ENCODE measurements at places on chromosomes 13 and 19.

DNA sequence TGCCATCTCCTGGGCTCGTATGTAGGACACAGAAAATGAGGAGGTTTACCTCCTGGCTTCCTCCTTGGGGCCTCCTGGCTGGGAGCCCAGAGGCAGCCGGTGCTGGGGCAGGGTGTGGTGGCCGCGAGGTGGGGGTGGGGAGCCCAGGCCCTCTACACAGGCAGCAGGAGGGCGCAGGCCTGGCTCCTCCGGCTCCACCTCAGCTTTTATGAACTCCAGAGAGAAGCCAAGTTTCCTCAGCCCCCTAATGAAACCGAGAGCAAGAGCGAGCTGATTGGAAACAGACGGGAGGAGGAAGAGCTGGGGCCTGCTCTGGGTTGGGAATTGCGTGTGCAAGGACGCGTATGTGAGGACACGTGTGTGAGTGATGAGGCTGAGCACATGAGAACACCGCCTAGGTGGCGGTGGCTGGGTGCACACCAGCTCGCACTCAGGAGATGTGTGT, 23.1 kb downstream of the LYL1 start:
- DNase-seq: no peak

DNA sequence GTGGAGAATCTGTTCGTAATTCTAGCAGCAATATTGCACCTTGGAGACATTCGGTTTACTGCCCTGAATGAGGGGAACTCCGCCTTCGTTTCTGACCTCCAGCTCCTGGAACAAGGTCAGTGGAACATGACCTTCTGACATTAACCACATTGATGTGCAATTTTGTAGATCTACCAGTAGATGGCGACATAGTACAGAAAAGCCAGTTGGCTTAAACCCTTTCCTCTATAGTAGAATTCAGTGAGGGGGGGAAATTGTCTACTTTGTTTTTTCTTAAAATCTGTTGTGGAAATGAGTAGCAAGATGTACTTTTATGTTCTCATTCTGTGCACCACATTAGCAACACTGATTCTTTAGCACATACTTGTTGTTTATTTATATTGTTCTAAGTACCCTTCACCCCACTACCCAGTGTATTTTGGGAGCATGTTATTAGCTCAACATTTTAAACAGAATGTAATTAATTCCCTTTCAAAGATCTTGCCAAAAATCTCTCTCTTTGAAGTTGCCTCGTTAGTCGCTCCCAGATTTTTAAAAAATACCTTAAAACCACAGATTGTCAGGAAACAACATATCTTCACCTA, 332.2 kb downstream of the MYO16 start:
- no peak for DNase-seq

DNA sequence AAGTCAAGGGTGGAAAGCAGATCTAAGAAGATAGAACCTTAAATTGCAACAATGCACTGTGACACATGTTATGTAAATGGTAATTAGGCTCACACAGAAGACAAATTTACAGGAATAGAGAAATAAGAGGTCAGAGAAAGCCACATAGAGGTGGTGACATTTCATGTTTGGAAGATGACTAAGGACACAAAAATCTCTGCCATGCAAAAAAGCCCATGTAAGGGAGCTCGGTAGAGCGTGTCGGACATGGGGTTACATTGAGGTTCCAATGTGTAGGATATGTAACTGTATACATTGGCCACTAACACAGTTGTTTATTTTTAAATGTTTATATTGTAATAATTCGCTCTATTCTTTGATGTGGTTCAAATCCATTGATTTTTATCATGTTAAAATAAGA, 33.7 kb downstream of the SUGT1 start:
- no peak for DNase-seq

DNA sequence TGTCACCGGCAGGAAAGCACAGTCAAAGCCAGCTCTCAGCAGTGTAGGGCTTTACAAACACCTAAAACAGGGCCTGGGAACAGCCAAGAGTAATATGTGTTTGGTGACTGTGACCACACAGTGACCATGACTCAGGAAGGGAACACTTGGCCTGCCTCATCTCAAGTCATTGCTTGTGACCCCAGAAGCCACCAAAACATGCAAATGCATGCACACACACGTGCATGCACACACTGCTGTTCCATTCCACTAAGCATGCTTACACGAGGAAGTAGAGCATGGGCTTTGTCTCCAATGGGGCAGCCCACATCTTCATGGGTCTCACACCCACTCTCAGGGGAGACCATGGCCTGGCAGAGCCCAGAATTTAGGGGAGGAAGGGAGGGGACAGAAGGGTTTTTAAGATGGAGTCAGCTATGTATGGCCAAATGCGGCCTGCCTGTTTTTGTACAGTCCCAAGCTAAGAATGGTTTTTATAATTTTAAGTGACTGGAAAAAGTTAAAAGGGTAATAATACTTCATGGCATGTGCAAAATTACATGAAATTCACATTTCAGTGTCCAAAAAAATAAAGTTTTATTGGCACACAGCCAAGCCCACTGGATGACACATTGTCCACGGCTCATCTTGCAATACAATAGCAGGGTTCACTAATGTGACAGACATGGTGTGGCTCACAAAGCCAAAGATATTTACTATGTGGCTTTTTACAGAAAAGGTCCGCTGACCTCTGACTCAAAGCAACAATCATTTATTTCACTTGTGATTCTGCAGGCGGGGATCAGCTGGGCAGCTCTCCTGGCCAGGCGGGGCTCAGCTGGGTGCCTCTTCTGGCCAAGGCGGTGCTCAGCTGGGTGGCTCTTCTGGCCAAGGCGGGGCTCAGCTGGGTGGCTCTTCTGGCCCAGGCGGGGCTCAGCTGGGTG, 17.3 kb downstream of the ZFR2 start:
- DNase-seq: no peak

DNA sequence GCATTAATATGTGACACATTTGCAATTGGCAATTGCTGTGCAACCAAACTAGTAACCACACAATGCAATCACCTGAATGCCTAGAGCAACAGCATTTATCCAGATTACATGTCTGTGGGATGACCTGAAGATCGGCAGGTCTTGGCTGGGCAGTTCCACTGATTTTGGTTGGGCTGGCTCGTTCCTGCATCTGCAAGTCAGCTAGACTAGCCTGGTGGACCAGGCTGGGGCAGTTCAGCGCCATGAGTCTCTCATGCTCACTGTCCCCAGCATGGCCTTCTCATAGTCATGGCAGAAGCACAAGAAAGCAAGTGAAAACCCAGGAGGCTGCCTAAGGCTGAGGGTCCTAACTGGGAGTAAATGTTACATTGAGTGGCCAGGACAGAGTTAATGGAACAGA, 229.1 kb upstream of the TSHZ3 start:
- no peak for DNase-seq

- DNase-seq: no peak
Observed at GRCh38 chr13:71797517-71797916, 69.5 kb downstream of the DACH1 start.

- DNase-seq: no peak
Observed at GRCh38 chr19:17135001-17135853, 59.6 kb downstream of the MYO9B start.

- DNase-seq: no peak
Observed at GRCh38 chr13:102680842-102681740, 13.8 kb downstream of the METTL21C start.

GRCh38 chr13:97339988-97340749, 93.8 kb upstream of the RAP2A start:
- DNase-seq: no peak

DNA sequence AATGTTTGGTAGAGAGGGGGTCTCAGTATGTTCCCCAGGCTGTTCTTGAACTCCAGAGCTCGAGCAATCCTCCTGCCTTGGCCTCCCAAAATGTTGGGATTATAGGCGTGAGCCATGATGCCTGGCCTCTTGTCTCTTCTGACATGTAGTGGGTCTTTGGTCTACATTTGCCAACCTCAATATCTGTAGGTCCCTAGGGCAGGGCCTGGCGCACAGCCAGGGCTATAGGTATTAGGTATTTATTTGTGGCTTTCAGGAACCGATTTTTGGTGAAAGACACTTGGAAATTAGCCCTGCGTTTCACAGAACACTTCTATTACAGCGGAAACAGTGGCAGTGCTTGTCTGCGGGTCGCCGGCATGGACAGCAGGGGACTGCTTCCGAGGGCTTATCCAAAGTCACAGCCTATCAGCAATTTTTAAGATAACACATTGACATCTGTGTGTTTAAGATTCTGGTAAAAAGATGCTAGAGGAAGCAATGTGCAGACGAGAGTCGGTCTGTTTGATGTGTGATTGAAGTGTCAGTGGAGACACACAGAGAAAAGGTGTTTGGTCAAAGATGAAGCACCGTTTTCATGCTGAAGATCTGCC, 14.5 kb downstream of the ZNF536 start:
- no peak for DNase-seq

DNA sequence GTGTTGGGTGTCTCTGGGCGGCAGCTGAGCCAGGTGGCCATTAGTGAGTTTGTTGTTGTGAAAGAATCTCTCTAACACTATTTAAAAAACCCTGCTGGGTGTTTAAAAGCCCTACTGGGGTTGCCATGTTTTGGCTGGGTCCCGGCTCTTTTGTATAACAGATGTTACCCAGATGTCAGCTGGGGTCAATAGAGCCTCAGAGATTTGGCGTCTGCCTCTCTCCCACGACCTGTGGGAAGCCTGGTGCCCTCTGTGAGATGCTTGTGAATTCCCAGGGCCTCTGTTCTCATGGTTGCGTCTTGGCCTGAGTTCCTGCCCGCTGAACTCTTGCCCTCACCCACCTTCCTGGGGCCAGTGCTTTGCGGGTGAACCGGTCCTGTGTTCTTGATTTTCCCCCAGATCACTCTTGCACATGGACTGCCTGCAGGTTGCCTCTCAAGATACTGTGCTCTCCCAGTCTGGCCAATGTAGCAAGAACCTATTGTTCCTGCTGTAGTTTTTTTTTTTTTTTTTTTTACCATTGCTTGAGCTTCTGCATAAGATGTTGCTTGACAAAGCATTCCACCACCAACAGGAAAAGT, 9.5 kb downstream of the NFILZ start:
- no peak for DNase-seq

DNA sequence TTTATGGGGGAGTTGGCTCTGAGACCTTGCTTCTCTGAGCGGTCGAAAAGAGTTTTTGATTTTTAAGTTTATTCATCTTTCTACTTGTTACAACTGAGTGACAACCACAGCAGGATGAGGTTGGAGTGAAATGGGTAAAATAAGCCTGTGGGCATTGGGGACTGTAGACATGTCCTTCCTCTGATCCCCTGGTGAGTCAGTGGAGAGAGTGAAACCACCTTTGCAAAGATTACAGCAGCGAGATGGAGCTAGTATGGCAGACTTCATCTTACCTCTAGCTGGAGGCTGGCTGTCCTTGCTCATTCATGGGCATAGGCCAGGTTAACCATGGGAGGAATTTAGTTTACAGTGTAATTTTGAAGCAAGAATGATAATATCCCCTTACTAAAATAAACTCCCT, 30.9 kb upstream of the PSG9 start:
- DNase-seq: no peak

- DNase-seq: no peak
Observed at GRCh38 chr13:21051675-21052074, 9.7 kb downstream of the LATS2 start.

DNA sequence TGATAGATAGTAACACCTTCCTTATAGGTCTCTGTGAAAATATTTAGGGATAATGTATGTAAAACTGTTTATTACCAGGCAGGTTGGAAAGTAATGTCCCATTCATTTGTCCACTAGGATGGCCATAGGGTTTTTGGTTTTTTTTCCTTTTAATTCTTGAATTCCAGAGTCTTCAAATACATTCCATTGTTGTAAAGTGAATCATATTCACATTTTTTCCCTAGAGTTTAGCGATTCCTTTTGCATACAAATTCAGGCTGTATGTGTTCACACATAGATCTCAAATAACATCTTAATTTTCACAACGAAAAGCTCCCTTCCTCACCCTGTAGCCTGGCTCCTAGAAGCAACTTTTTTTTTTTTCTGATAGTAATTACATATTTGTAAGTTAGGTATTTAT, 1.8 kb upstream of the ZNF557 start:
- DNase-seq: no peak

GRCh38 chr13:99828123-99828522, 143.4 kb downstream of the ZIC5 start:
- no peak for DNase-seq

DNA sequence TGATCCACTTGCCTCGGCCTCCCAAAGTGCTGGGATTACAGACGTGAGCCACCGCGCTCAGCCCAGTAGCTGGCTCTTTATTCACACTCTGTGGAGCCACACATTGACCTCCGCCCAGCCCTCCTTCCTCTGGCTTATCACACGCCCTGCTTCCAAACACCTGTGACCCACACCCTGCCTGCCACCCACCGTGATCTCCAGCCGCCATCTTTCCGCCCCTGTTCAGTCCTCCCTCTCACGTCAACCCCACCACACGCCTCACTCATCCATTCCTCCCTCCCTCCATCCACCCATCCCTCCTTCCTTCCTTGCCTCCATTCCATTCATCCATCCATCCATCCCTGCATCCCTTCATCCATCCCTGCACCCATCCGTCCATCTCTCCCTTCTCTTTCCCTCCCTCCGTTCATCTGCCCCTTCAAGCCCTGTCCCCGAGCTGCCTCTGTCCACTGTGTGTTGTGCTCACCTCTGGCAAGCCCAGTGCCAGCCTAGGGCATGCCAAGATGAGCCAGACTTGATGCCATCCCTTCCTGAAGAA, 17.6 kb downstream of the ZNF296 start:
- DNase-seq: no peak

DNA sequence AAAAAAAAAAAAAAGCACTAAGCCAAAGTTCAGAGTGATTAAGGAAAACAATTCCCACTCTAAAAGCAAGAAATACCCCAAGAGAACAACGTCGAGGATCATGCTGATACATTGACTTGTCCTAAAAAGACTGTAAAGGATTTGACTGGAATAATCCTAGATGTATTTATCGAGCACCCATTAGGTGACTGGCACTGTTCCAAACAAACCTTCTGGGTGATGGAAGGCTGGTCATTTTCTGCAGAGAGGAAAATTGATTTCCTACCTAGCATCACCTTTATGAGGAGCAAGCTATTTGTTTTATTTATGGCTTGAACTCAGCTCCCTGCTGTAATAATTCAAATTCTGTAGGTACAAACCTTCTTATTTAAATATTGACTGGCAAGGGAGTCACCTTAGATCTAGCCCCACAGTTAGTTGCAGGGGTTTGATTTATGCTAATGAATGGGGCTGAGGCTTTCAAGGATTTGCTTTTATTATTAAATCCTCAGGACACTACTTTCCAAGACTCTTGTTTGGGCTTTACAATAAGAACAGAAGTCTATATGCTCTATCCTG, 471.0 kb downstream of the OLFM4 start:
- no peak for DNase-seq

DNA sequence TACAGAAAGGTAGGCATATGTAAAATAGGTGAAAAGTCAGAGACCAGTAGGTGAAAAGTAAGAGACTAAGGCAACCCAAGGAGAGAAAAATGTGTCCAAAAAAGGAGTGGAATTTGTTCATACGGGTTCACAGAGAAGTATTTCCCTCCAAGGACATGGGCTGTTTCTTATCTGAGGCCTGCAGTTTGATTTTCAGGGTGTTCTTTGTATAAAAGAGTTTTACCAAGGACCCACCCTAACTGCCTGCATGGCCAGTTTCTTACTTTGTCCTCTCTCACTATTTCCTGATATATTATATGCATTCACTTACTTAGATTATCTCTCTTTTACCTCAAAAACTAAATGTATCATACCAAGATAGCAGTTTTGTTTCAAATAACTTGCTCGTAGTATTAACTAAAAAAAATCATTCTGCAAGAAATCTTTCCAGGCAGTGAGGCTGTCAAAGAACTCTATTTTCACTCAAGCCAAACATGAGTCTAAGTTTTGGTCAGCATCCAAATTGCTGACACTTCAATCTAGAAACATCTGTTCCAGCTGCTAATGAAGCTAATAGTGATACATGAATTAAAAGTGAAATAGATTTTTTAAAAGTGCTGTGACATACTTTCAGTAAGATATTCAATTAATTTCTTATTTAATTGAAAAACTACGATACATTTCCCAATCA, 141.4 kb upstream of the SGCG start:
- DNase-seq: no peak

All from activated T-helper 9 cell treated with anti-CD3 and anti-CD28 coated beads, Interleukin-2, amount 50 U/mL, for 16 hours (primary cell).